ENCODE measurements at places on chromosomes 3 and 15. TPM values are rescaled to one million over a fixed set of nuclear protein-coding genes. Genes with fewer than 3 reads are reported as not detected.

RARRES1 gene
- 0.76 TPM for polyA plus RNA-seq

PFN2 gene
- 33.9 TPM for polyA plus RNA-seq

ADAM10 gene
- polyA plus RNA-seq: 10.0 TPM

LDHAL6B gene
- polyA plus RNA-seq: not detected

CELF6 gene
- 3.9 TPM for polyA plus RNA-seq

PARP3 gene
- 14.0 TPM for polyA plus RNA-seq

ERICH6 gene
- not detected for polyA plus RNA-seq

All from stomach (tissue), 19 donors.